Activated naive CD8-positive, alpha-beta T cell treated with anti-CD3 and anti-CD28 coated beads, Interleukin-2, amount 50 U/mL, for 16 hours (primary cell): ENCODE measurements at places on chromosomes 2 and 18.

DNA sequence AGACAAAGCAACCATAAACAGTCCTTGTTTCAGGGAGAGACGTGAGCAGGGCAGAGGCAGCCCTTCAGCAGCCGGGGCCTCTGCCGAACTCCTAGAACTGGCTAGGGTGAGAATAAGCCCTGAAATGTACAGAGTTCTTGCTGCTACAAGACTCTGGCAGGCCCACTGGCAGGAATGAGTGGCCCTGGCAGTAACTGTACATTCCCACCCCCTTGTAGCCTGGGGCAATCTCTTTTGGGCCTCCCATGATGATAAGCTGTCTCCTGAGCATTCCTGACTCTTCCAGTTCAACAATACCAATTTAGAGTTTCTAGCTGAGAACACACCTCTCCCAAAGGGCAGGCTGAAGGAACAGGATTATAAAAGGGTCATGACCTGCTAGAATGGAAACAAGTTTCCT lies 54.3 kb downstream of the HAUS1 start:
- no peak for DNase-seq

DNA sequence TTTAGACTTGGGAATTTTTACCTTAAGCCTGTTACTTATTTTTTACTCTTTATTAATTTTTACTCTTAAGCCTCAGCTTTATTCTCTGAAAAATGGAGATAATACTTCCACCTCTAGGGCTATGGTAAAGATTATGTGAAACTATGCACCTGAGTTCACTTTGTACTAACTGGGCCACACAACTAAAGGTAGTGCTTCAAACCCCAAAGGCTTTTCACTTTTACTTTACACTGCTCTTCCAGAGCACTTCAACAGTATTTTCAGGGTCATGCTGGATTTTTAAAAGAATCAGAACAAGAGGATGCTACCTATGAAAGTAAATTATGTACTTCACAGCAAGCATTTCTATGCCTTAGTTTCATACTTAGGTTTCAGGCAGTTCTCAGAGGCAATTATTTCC lies 27.8 kb downstream of the MEX3C start:
- no peak for DNase-seq

DNA sequence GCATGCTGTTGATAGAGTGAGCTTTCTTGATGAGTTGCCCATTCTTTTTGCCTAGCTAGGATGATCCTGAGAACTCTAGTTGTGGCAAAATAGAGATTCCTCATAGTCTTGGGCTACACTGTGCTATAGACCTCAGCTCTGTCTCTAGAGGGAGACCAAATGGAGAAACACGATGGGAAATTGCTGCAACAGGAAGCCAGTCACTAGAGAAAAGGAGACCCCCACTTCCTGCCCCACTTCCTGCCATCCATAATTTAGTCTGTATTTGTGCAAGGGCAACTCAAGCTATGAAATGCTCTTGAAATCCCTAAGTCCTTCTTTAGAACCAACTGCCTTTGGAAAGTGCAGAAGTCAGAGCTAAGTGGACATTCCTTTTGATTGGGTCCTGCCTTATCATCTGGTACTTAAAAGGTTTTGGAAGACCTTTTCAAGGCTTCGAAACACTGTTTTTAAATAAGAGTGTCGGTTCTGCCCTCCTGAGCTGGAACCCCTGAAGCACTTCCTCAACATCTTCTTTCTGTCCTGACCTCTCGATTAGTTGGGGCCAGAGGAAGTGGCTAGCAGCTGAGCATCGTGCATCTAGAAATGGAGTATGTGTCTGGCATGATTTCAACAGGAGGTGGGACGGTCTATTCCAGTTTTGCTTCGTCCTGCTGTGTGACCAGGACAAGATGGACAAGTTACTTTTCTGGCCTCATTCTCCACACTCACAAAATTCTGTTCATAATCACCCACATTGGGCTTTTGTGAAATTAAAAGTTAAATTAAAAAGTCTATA lies 8.6 kb upstream of the KCNE4 start:
- no peak for DNase-seq

- DNase-seq: no peak
Measured at GRCh38 chr2:40458271-40458794, 6.4 kb upstream of the SLC8A1 start.

DNA sequence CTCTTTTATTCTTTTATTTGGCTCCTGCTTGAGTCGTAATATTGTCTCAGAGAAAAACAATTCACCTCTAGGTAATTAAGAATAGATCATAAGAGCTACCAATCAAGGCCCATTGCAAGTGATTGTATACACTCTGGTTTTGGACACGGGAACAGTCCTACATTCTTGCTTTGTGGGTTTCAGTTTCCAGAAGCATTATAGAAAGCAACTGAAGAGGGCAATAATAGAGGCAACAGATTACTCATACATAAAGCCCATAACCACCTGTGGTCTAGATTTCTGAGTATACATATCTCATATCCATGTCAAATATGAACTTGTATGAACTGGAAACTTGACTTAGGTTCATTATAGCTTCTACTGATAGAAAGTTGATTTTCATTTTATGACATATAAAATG lies 65.4 kb downstream of the DIS3L2 start:
- DNase-seq: no peak

- no peak for DNase-seq
Measured at GRCh38 chr18:43627848-43628530, 350.7 kb upstream of the SYT4 start.

- no peak for DNase-seq
Measured at GRCh38 chr2:144490017-144490416, 29.9 kb downstream of the ZEB2 start.

DNA sequence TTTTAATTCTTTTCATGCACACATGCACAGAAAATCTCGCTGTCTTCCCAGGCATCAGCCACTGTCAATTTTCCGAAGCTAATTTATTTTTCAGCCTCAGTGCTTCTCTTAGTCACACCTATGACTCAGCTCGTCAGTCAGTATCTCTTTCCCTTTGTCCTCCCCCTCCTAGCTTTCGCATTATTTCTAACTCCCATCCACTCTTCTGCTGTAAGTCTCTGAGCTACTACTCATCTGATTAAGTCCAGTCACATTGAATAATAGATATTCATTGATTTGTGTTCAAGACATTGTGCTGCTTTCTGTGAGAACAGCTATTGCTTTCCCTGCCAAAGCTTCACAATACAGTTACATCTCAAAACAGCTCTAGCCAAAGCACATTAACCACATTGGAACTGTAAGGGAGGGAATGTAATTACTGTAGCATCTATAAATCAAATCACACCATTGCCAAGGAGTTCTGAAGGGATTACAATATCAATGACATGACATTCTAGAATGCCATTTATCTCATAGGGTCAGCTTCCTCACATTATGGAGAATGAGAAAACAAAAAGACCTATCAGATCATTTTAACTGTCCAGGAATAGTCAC lies 89.4 kb downstream of the SCN3A start:
- no peak for DNase-seq

GRCh38 chr18:23133860-23134779 lies 1.2 kb upstream of the CABLES1 start:
- DNase-seq: no peak

GRCh38 chr2:55061523-55062344 lies 11.5 kb upstream of the RTN4 start:
- DNase-seq: no peak

DNA sequence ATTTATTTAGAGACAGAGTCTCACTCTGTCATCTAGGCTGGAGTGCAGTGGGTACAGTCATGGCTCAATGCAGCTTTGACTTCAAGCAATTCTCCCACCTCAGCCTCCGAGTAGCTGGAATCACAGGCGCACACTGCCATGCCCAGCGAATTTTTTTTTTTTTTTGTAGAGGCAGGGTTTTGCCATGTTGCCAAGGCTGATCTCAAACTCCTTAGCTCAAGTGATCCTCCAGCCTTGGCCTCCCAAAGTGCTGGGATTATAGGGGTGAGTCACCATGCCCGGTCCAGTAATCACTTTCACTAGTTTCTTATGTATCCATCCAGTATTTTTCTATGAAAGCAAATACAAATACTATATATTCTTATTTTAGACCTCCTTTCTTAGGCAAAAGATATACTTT lies 24.0 kb downstream of the PRKAG3 start:
- DNase-seq: no peak

DNA sequence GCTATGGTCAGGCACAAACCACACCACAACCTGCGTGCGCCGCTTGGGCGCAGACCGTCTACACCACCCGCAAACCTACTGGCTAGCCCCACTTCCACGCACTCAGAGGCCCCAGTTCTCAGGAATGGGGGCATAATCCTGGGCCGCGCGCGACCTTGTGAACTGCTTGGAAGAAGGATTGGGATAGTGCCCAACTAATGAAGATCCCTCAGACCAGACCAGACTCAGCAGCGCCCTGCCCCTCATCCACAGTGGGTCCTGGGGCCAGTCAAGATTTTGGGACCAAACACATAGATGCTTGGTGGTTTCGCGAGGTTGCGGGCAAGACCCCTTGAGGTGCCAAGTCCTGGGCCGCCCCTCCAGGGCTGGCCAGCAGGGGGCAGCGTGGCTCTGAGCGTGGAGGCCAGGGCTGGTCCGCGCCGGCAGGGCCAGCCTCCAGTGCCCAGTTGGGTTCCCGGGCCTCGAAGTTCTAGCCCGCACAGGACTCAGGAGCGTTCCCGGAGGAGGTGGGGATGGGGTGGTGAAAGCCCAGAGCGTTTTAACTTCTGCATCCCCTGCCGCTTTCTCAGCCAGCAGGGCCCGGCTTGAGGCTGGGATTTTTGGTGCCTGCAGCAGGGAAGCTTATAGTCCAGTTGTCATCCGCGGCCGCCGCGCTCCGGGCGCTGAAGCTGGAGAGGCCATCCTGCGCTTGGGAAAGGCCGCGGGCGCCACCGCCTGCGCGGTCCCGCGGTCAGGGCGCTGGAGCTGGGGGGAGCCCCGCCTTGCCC lies 8.3 kb downstream of the OSR1 start:
- no peak for DNase-seq
